ENCODE measurements at places on chromosomes 16 and 17.

GRCh38 chr16:15396948-15397594 lies 1.5 kb downstream of the MPV17L start:
- DNase-seq = no peak

- no peak for DNase-seq
Measured at GRCh38 chr16:87552772-87553573, 49.3 kb upstream of the JPH3 start.

- DNase-seq = peak; percentile 12
Measured at GRCh38 chr16:6573577-6573976, 759.1 kb upstream of the RBFOX1 start.

GRCh38 chr16:55699616-55700015 lies 43.8 kb downstream of the SLC6A2 start:
- DNase-seq = no peak

DNA sequence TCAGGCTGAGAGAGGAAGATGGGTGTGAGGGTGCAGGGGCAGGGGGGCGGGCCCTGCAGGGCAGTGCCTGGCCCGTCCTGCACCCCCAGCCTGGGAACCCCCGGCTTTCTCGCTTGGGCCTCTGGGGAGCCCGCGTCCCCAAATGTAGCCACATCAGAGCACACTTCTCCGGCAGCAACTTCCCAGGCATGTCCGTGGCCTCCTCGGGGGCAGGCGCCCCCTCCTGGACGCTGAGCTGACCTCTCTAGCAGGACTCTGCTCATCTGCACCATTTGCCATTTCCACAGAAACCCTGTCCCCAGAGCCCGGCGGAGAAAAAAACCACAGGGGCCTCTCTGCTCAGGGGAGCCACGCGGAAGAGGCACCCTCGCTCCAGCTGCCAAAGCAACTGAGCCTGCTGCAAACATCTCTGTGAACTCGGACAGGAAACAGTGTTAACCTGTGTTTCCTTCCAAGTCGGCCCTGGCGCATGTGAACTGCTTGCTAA lies 63.4 kb downstream of the KLHDC4 start:
- DNase-seq = no peak

DNA sequence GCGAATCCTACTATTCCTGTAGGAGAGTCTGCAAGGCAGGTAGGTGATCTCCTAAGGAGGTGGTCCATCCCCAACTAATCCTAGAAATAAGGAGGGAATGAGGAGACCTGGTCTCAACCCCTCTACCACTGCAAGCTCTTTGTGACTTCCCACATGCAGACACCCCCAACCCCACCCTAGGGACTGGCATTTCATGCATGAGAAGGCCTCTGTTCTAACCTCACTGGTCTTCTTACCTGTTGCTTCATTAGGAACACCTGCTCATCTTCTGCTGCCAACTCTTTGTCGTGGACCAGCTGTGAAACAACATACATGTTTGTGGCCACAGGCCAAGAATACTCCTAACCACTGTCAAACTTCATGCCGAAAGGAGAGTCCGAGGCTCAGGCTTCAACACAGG lies 22.6 kb downstream of the DYNC1LI2 start:
- DNase-seq = peak; percentile 6

GRCh38 chr17:9332132-9332494 lies 243.5 kb downstream of the STX8 start:
- no peak for DNase-seq

- DNase-seq = no peak
Measured at GRCh38 chr16:66569827-66570405, 3.7 kb downstream of the CMTM1 start.

DNA sequence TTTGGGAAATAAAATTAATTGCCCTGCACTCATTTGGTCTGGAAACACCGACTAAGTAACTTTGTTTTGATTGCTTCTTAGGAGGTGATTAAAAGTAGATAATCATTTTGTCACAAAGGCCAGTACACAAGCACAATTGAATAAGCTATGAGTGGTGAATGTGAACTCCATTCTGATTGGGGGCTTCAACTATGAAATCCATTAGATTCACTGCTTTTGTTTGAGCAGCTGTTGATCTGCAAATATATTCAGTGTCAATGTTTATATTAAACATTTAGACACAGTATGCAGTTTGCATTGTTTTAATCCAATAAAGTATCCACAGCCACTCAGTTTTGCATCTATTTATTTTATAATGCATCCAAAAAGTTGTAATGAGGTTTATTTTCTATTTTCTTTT lies 817.5 kb downstream of the CDH11 start:
- DNase-seq = no peak

- no peak for DNase-seq
Measured at GRCh38 chr16:12057266-12057665, 80.7 kb downstream of the SNX29 start.

GRCh38 chr17:27268394-27269085 lies 25.4 kb upstream of the WSB1 start:
- DNase-seq = no peak

- DNase-seq = no peak
Measured at GRCh38 chr16:8923199-8923598, 40.5 kb downstream of the USP7 start.

GRCh38 chr17:74444406-74444805 lies 12.5 kb downstream of the GPRC5C start:
- no peak for DNase-seq

GRCh38 chr17:28682655-28683054 lies 20.6 kb downstream of the SUPT6H start:
- no peak for DNase-seq

GRCh38 chr17:40103688-40104087 lies 3.3 kb upstream of the NR1D1 start:
- no peak for DNase-seq

- no peak for DNase-seq
Measured at GRCh38 chr17:57512258-57512657, 232.8 kb downstream of the CCDC182 start.

Measured in NCI-H2081 (cell line).